ENCODE measurements at places on chromosomes 2 and 18.

GRCh38 chr2:191202881-191203397 lies 42.3 kb upstream of the MYO1B start:
- no peak for DNase-seq

DNA sequence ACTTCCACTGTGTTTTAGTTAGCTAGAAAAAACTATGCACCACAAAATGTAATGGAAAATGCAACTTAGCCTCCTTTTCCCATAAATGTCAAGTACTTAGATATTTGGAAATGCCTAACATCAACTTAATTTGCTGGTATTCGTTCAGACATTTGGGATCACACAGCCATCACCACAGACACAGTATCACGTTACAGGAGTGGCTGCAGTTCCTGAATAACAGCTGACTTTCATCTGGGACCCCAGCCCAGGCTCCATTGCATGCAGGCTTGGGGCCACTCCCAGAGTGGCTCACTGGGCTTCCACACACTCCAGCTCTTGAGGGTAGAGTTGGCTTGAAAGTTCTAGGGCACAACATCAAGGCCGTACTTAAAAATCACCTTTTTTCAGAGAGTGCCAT lies 9.3 kb downstream of the TMEM182 start:
- no peak for DNase-seq

GRCh38 chr18:44229693-44230108 lies 451.0 kb upstream of the SETBP1 start:
- DNase-seq = no peak

DNA sequence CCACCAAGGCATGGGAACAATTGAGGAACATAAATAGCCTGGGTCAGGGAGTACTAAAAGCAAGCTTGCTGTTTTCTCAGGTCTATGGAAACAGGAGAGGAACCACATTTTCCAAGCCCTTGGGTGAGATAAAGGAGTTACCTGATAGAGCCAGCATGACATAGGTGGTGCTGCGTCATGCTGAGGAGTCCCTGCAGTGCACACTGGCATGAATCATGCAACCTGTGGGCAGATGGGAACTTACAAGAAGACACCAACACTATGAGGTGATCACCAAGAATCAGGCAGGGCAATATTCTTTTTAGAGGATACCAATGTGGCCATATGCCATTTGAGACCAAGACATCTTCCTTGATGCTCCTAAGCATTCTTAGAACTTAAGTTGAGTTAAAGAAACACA lies 531.8 kb downstream of the ZEB2 start:
- no peak for DNase-seq

DNA sequence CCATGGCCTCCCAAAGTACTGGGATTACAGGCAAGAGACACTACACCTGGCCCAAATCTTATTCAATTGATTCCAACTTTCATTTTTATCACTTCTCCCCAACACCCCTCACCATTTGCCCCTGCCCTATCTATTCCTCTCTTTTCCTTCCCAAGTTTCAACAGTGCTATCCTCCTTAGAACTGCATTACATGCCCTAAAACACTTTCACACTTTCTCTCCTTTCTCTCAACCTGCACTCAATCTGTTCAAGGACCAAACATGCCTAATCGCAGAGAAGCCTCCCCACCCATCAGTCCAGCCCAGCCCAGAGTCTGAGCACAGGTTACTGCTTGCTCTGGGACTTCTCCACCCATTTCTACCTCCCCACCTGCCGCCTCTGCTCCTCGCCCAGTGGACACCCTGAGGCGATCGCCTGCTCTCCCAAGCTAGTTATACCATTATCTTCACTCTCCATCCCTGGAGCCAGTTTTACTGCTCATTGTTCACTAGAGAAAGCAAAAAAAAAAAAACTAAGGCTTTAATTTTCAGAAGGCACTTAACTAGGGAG lies 23.7 kb upstream of the DSG1 start:
- no peak for DNase-seq

GRCh38 chr2:64401529-64401880 lies 52.5 kb upstream of the LGALSL start:
- DNase-seq = no peak

DNA sequence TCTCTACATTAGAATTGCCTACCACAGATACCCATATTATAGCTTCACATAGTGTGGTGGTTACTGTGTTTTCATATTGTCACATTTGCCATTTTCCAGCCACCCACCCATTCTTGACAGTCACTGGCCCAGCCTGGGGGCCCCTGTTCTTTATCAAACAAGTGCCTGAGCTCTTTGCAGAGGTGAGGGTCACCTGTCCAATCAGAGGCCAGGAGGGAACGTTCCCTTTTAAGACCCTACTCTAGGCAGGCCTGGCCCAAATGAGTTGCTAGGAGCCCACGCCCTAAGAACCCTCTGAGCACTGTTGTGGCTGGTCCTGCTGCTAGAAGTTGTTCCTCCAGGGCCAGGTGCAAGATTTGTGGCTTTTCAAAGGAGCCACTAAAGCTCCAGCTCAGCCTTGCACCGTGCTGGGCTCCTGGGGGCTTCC lies 5.2 kb downstream of the IL37 start:
- no peak for DNase-seq

GRCh38 chr18:55114876-55115275 lies 155.6 kb upstream of the CCDC68 start:
- no peak for DNase-seq

DNA sequence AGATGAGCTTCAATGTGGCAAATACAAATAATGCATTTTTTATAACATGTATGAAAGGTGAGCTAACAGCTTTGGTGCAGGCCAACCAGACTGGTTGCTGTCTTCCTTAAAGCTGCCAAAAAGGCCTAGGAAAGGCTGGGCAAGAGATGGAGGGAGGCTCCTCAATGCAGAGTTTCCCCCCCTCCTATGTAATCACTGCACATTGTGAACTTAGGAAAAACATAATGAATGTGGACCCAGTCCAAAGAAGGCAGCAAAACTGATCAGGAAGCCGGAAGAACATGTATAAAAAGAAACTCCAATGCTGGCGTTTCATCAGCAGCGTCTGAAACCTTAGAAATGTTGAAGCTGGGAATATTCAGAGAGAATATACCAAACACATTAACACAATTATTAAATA lies 84.2 kb upstream of the LYPD6 start:
- no peak for DNase-seq

DNA sequence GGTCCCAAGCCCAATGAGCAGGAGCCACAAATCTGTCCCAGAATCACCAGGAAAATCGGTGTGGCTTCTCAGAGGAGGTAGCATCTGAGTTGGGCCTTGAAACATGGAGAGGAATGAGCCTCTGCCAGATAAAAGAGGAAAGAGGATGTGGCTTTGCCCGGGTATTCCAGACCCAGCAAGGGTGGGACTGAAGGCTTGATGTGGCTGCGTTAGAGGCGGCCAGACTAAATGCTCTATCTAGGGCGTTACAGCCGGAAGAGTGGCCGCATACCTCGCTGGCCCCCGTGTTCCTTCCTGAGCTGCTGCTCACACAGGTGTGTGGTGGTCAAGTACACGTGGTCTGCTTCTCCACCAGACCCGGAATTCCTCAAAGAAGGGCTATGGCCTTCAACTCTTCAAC lies 33.9 kb upstream of the POMC start:
- no peak for DNase-seq

DNA sequence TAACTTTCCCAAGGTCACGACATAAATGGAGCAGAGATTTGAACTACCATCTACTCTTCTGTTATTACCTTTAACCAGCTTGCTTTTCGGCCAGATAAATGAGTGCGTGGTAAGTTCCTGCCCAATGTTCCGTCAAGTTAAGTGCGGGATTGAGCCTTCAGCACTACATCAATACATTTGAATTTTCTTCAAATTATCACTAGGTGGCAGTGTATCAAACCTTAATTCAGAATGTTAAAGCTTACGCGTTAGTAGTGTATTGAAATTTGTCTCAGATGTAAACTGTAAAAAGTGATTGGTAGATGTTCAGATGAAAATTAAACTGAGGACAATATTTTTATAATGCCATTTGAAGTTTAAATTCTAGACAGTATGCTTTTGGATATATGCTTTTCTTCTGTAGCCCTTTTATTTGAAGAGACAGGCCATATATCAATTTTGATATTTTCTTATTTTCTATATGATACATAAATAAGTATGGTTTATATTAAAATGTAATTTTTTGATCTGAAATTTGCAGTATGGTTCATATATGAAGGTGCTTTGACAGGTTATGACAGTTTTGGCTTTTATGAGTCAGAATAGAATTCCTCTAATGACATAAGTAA lies 681.3 kb downstream of the ADCYAP1 start:
- no peak for DNase-seq
